ENCODE measurements at places on chromosomes 4 and X.

DNA sequence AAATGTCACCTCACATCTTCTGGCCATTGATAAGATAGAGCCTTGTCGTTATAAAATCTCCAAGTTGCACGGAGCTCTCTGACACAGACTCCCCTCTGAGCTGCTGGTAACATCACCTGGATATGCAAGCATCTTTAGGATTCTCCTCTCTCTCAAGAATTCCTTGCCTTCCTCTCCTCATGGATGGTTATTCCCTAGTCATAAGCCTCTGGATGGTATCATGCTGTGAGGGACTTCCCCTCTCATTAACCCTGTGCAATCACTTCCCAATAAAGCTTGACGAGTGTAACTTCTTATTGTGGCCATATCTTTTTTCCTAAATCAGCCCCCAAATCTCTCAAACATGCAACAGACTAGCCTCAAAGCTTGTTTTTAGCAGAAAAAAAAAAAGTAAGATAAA is 1057.0 kb upstream of the SLIT2 start:
- DNase-seq: no peak

- no peak for DNase-seq
Observed at GRCh38 chrX:68942840-68943239, 114.0 kb downstream of the EFNB1 start.

- no peak for DNase-seq
Observed at GRCh38 chr4:32485956-32486355, 1765.8 kb downstream of the PCDH7 start.

- peak; percentile 68 for DNase-seq
Observed at GRCh38 chr4:54658252-54659093, 716 bp downstream of the KIT start.

- DNase-seq: no peak
Observed at GRCh38 chrX:130637591-130637990, 235.8 kb downstream of the RBMX2 start.

DNA sequence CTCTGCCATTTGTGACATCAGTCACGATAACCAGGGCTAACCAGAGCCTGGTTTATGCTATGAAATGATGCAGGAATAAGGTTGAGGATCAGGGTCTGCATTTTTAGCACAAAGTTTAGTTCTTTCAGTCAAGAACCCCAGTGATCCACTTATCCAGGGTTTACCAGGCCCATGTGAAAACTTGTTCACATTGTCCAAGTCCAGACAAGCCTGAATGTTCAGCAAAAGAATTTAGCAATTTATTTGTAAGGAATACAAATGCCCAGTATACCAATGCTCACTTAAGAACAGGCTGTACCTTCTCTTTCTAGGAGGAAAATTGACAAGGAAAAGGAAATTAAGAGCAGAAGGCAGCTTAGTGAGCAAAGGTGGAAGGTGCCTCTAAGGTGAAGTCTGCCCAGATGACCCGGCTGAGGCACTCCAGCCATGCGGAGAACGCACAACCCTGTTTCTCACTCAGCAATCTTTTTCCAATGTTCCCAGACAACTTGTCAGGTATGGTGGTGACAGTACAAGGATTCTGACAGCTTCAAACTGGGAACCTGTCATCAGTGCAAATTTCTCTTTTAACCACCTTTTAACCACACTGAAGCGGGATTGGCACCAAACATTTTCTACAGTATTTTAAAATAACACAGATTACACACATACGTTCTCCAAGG is 54.0 kb downstream of the TBC1D9 start:
- no peak for DNase-seq

- DNase-seq: no peak
Observed at GRCh38 chr4:53132132-53132891, 233.5 kb downstream of the SCFD2 start.

- no peak for DNase-seq
Observed at GRCh38 chr4:72440386-72440785, 128.6 kb downstream of the ADAMTS3 start.

- DNase-seq: no peak
Observed at GRCh38 chr4:4919927-4920326, 60.5 kb downstream of the MSX1 start.

DNA sequence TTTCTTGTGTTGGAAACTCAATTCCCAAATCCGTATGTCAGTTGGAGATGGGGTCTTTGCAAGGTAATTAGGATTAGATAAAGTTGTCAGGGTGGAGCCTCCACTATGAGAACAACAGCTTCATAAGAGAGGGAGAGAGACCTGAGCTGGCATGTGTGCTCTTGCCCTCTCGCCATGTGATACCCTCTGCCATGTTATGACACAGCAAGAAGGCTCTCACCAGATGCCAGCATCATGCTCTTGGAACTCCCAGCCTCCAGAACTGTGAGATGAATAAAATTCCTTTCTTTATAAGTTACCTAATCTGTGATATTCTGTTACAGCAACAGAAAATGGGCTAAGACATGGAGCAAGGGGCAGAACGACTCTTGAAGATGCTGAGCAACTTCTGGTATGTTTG is 201.9 kb upstream of the BOD1L1 start:
- no peak for DNase-seq

- DNase-seq: no peak
Observed at GRCh38 chrX:69616457-69617203, 717 bp downstream of the EDA start.

GRCh38 chrX:13764765-13765164 is 30.2 kb downstream of the OFD1 start:
- DNase-seq: no peak

GRCh38 chr4:102037566-102037965 is 247.0 kb downstream of the BANK1 start:
- DNase-seq: no peak
